ENCODE measurements at places on chromosomes 16 and 17. TPM values are rescaled to one million over a fixed set of nuclear protein-coding genes. Genes with fewer than 3 reads are reported as not detected.

- no peak for DNase-seq
These were observed 119.7 kb downstream of the SNX29 start for GRCh38 chr16:12096157-12096777.

DNA sequence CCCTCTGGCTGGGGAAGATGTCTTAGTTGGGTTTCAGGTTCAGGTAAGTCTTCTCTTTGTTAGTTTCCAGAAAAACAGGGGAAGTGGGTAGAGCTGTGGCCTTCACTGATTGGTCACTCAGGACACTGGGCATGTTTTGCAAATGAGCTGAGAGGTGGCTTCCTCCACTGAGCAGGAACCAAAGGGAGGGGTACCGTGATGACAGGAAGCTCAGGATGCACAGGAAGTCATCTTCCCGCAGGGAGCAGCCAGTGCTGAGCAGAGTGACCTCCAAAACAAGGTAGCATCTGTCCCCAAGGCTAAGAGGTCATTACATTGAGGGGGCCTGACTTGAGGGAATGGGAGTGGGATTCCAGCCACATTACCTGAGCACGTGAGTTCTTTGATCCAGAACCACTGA is 5.6 kb downstream of the NT5C start:
- DNase-seq: no peak

DNA sequence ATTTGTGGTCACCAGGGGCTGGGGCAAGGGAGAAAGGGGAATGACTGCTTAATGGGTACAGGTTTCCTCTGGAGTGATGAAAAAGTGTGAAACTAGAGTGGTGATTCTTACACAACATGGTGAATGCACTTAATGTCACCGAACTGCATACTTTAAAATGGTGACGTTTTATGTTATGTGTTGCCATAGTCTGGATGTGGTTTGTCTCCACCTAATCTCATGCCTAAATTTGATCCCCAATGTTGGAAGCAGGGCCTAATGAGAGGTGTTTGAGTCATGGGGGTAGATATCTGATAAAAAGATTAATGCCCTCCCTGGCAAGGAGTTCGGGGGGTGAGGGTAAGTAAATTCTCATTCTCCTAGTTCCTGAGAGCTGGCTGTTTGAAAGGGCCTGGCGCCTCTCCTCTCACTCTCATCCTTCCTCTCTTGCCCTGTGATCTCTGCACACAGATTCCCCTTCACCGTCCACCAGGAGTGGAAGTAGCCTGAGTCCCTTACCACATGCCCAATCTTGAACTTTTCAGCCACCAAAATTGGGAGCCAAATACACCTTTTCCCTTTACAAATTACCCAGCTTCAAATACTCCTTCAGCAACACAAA is 15.3 kb downstream of the XPO6 start:
- no peak for DNase-seq

- DNase-seq: no peak
These were observed 332.5 kb downstream of the GRIN2A start for GRCh38 chr16:9849697-9850245.

DNA sequence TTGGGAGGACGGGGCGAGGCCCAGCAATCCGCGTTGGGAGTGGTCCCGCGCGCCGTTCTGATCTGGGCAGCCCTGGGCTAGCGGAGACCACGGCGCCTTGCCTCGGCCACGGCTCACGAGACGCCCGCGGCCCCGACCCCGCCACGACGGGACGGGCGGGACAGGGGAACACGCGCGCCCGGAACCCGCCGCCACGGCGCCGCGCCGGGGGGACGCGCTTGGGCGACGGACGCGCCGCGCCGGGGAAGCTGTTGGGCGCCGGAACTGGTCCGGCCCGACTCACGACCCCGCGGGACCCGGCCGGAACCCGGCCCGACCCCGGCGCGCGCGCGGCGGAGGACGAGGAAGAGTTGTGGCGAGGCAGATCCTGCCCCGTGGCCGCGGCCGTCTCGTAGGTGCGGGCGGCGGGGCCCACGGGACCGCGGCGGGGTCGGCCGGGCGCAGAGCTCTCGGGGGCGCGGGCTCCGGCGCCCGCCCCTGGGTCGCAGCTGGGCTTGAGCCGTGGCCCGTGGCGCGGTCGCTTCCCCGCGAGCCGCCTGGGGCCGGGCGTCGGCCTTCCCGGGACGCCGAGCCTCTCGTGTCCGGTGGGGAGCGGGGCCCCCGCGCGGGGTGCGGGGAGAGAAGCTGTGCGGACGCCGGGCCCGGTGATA is at the start of gene ACSF3:
ACSF3 (plus strand) TSS at position 251 of the 650 bp plus-strand sequence. CDS start 6,830 bp downstream, outside the sequence.
- DNase-seq: peak; percentile 70

DNA sequence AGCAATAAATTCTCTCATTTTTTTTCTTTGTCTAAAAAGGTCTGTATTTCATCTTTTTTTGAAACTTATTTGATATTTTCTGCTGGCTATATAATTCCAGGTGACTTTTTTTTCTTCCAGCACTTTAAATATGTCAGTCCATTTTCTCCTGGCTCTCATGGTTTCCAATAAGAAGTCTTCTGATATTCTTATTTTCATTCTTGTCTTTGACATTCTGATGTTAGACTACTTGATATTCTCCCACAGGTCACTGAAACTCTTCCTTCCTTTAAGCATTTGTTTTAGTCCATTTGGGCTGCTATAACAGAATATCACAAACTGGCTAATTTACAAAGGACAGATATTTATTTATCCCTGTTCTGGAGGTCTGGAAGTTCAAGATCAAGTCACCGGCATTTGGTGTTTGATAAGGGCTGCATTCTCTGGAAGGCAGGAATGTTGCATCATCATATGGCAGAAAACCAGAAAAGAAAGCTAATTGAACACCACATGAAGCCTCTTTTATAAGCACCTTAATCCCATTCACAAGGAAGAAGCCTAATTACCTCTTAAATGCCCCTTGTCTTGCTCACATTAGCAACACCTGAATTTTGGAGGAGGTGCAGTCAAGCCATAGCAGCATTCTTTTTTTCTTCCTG is 242.1 kb upstream of the TNRC6C start:
- DNase-seq: no peak

DNA sequence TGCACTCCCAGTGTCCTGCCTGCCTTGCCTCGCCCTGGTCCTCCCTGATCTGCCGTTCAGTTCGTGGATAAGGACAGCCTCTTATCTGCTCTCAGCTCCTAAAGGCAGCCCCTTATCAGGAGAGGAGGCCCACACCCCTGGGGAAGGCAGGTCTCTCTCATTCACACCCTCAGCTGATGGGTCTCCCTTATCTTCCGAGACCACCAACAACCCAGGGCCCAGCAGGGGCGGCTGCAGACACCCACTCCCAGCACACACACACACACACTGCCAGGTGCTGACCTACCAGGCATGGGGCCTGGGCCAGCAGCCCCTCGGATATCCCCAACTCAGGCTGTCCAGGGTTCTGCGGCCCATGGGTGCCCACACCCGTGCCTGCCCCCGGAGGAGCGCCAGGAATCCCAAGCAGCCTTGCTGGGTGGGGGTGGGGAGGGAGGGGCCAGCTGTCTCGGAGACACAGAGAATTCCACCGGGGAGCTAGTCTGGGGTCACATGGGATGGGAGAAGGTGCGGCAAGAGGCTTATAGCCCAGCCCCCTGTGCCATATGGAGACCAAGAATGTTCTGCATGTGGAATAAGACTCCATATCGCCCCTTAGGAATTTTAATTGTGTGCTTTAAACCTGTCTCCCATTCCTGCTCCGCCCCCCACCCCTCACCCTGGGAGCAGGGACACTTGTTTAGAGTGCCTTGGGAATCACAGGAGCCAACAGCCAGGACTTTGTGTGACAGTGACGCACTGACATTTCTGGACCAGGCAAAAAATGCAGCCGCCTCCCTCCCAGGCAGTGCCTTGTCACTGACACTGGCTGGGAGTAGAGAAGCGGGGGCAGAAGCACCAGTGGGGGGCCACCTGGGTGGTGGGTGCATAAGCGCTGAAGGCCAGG is 41.9 kb upstream of the EMP2 start:
- no peak for DNase-seq

DNA sequence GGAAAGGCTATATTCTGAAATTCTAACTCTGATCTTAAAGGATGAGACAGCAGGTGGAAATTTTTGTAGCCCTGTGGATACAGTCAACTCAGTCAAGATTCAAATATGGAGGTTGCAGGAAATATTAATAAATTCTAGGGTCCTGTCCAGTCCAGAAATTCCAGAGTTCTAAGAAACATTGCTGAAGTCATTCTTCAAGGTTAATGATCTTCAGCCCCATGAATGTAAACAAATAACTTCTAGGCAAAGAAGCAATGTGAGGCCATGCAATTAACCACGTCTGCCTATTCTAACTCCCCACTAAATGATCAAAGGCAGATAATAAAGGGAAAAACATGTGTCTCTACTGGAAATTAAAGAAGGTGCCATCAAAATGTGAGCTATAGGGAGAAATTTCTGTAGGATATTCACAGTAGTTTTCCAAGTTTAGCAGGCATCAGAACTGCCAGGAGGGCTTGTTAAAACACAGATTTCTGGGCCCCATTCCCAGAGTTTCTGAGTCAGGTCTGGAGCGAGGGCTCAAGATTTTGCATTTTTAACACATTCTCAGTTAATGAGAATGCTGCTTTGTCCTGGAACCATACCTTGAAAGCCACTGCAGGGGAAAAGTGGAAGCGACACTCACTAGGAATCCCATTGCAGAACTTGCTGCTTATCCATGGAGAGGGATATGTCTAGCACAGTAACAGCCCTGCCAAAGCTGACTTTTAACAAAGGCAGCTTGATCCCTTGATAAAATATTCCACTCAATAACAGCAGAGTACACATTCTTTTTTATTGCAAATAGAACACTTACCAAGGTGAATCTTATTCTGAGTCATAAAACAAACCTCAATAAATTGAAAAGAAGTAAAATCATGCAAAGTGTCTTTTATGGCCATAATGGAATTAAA is 61.8 kb downstream of the DNAH3 start:
- DNase-seq: no peak

GRCh38 chr16:69514356-69514755 is 51.4 kb upstream of the NFAT5 start:
- DNase-seq: no peak

DNA sequence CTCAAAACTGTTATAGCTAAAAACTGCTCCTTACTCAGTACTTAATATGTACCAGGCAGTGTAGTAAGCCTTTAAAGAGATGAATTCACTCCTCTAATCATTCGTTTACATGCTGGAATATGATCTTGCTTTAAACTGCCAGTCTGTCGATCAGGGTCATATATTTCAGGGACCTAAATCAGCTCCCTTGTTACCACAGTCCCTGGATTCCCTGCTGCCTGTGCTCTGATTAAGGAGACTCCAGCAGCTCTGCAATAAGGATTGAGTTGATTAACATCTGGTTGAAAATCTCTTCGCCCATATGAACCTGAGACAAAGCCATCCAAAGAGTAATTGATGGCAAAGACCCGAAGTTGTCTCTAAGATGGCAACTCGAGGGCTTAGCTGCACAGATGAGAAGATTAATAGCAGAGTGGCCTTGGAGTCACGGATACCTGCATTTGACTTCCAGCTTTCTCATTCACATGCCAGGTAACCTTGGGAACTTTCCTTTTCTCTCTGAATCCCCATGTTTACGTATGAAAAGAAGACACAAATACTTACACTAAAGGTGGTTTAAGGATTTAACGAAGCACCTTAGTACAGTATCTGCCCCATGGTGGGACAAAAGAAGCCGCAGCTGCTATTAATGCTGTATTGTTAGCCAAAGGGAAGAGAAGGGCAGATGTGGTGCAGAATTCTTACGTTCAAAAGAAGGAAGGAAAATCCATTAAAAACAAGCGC is 68.2 kb downstream of the VAT1L start:
- DNase-seq: no peak

- DNase-seq: no peak
These were observed 73.8 kb downstream of the XYLT1 start for GRCh38 chr16:17396762-17397498.

DNA sequence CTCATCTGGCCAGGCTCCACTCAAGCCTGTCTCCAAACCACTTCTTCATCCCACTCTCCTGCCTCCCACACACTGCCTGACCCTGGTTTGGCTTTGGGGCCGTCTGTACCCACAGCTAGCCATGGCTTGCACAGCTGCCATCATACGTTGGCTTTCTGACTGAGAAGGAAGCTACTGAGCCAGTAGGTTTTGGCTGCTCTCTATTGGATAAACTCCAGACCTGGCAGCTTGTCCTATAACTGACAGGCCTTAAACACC is 3.9 kb downstream of the MIF4GD start:
- DNase-seq: no peak

- DNase-seq: no peak
These were observed 5.7 kb upstream of the B9D1 start for GRCh38 chr17:19368229-19368628.

DNA sequence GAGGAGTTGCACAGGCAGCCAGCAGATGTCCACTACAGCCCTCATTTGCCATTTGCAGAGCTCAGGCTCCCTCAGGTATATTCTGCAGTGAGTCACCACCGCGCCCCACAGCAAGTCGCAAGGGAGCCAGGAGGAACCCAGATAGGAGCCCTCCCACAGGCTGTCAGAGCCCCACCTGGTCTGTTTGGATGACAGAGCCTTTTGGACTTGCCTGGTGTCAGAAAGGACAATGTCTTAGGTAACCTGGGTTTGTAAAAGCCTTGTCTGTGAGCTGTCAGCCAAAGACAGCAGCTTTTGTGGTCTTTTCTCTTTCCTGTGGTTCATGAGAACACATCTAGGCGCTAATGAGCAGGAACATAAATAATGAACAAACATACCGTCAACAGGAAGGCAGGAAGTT is 70.9 kb downstream of the GNAO1 start:
- no peak for DNase-seq

DNA sequence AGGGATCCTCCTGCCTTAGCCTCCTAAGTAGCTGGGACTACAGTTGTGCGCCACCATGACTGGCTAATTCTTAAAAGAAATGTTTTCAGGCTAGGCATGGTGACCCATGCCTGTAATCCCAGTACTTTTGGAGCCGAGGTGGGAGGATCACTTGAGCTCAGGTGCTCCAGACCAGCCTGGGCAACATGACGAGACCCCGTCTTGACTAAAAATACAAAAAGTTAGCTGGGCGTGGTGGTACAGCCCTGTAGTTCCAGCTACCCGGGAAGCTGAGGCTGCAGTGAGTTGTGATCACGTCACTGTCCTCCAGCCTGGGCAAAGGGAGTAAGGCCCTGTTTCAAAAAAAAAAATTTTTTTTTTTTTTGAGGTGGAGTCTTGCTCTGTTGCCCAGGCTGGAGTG is 173.1 kb downstream of the SEC14L1 start:
- no peak for DNase-seq

GRCh38 chr17:77306790-77307478 is 166.2 kb downstream of the SEC14L1 start:
- peak; percentile 93 for DNase-seq

DNA sequence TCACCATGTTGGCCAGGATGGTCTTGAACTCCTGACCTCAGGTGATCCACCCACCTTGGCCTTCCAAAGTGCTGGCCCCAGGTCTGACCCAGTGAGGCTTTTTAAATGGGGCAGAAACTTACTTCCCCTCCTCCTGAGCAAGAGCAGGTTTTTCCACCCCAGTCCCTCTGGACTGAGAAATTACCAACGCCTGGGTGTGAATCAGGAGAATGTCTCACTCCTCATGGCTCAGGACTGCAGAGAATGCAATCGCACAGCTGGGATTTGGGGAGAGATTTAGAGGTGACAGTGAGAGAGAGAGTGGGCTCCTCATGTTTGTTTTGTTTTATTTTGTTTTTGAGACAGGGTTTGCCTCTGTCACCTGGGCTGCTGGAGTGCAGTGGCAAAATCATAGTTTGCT is 203.6 kb downstream of the RAB11FIP4 start:
- no peak for DNase-seq

The EFCAB5 gene
- not detected for total RNA-seq

The YBX2 gene
- 0.81 TPM for total RNA-seq

The TERB1 gene
- not detected for total RNA-seq

The CPSF4L gene
- total RNA-seq: 0.13 TPM
